ENCODE measurements at places on chromosomes 13 and 19. TPM values are rescaled to one million over a fixed set of nuclear protein-coding genes. Genes with fewer than 3 reads are reported as not detected.

AXL gene
- total RNA-seq = 20.9 TPM

ZIC5 gene
- total RNA-seq = 0.05 TPM

OR4F17 gene
- not detected for total RNA-seq

CACNA1A gene
- total RNA-seq = 23.2 TPM

LILRB5 gene
- not detected for total RNA-seq

RFPL4A gene
- total RNA-seq = not detected
